Posterior vena cava (tissue), 2 donors: ENCODE measurements at places on chromosomes 2 and 18.

DNA sequence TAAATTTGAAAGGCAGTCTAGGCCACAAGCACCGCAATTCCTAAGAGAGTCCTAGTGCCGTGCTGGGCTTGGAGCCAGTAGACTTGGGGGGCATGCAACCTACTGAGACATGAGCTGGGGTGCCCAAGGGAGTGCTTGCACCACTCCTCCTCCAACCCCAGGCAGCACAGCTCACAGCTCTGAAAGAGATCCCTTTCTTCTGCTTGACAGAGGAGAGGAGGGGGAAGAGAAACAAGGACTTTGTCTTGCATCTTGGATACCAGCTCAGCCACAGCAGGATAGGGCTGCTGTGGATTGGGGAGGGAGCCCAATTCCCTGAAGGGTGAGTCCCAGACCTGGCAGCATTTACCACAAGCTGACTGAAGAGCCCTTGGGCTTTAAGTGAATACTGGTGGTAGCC is 134.6 kb downstream of the TMEM131 start:
- no peak for DNase-seq

DNA sequence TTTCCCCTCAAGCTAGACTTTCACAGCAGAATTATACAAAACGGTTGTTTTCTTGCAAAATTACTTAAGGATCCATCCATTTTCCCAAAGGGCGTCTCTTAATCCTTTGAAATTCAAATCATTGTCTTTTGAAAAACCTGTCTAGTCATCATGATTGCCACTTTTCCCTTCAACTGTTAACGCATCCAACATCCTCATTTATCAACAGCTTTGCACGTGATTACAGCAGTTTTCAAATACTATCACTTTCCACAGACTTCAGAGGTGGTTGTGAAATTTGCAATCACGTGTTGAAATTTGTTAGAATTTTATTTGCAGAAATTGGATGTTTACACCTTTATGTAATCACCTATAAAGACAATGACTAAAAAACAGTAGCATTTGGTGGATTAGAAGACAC is 304.4 kb upstream of the SLC39A10 start:
- DNase-seq, result no peak

DNA sequence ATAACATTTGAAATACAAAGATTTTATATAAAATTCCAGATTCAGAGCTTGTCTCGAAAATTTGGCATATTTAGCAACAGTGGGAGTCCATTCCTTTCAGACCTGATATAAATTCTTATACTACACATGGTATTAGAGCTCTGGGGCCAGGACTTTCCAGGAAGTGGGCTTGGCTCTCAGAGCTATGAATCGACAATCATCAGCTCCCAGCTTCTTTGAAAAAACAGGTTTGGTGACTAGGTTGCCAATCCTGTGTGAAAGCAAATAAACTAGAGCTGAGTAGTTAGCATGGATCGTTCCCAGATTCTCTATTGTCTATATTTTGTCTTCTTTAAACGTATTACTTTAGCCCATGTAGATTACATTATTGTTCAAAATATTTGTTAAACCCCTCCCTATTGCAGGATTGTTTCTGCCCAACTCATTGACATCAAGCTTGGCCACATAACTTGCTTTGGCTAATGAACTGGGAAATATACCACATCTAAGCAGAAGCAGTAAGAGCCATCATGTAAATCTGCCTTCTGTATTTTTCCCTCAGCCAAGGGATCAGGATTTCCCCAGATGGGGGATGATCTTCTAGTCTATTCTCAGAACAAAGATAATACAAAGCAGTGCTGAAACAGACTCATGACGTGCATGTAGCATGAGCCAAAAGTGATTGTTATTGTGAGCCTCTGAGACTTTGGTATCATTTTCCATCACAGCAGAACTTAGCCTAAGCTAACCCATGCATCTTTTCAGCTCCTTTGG is 105.4 kb downstream of the KCNH7 start:
- DNase-seq, result no peak

- DNase-seq, result no peak
Observed at GRCh38 chr2:21052044-21052443, 8.2 kb upstream of the APOB start.

DNA sequence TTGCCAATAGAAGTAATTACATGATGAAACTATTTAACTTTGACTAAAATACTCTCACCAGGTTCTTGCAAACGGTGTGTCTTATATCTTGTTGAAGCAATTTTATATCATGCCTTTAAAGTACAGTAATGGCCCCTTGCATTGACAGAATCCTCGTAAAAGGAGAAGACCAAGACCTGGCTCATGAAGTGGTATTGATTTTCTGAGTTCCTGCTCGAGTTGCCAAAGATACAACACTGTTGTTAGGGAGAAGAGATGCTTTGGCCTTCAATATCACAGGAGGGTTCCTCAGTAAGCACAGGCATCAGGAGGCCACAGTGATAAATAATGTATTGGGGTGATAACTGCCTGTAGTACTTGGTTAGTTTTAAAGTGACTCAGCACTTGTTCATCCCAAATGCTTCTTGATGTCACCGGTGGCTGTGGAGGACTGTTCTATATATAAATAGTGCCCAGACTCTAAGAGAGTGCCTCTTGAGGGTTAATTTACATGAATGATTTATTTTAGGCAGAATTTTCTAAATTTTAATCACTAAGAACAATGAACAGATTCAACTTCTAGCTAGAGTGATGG is 571.7 kb upstream of the FANCL start:
- DNase-seq, result no peak

DNA sequence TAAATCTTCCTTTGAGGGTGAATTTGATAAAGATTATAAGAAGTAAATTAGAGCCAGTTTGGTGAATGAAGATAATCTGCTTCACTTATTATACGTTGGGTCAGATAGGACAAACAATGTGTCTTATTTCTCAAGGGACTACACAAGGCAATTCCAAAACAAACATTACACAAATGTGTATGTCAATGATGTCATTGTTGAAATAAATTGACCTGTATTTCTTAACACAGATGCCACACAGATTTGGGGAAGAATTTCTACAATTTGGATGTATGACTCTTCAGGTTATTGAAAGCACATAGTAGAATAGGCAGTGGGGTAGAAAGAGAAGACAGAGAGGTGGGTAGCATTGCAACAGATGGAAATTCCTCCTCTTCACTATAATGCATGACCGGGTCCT is 6.9 kb upstream of the CRIM1 start:
- no peak for DNase-seq

DNA sequence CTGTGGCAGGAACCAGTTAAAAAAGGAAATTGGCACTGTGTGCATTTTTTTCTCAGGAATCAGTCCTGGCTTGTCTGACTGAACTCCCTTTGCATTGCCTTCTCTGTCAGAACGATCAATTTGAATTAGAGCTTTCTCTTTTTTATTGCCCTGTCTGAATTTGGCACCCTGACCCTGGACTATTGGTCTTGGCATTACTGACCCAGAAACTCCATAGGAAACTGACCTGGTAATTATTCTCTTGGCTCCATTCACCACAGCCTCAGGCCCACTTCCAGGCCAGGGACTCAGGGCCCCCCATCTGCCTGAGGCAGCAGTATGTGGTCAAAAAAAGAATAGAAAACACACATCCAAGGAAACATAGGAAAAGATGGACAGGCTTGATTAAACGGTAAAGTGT is 32.0 kb upstream of the CCDC88A start:
- no peak for DNase-seq

DNA sequence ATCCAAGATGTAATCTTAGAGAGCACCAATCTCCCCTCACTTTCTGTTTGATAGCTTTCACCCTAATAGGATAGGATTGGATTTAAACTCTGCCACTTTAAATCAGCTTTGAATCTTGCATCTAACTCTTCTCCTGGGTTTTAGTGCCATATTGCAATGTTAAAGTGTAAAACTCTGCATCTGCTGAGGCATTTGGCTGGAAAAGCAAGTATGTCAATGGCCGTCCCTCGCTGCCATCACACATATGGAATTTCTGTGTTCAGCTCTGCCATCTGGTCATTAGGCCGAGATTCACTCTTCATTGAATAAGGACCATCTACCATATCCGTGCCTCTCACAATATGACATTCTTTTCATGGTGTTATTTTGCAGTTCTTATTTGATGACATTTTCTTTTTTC is 728.1 kb upstream of the PIK3C3 start:
- DNase-seq, result no peak

- DNase-seq, result no peak
Observed at GRCh38 chr2:180146541-180146940, 139.4 kb upstream of the CWC22 start.

- no peak for DNase-seq
Observed at GRCh38 chr2:119914266-119914665, 98.6 kb upstream of the EPB41L5 start.

- no peak for DNase-seq
Observed at GRCh38 chr2:130798472-130799218, 38.1 kb upstream of the ARHGEF4 start.

GRCh38 chr2:47650001-47650535 is 132.9 kb upstream of the MSH6 start:
- no peak for DNase-seq

- DNase-seq, result no peak
Observed at GRCh38 chr18:60117321-60117720, 217.5 kb downstream of the PMAIP1 start.

- no peak for DNase-seq
Observed at GRCh38 chr2:77018219-77018618, 504.0 kb downstream of the LRRTM4 start.

GRCh38 chr2:216017365-216017764 is 4.0 kb upstream of the MREG start:
- DNase-seq, result no peak

DNA sequence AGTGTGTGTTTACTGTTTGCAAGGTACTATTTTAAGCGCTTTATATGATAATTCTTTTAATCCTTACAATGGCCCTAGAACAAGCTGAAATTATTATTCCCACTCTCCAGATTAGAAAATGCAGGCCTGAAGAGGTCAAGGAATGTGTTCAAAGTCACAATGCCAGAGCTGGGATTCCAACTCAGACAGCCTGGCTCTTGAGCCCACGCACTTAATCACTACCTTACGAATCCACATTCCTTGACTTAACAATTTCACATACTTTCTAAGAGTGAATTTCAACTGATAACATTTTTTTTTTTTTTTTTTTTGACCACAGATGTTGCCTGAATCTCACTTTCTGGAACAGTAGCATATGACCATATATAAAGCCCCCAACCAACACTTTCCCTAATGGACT is 400.3 kb downstream of the NCKAP5 start:
- no peak for DNase-seq

- DNase-seq, result no peak
Observed at GRCh38 chr2:62964050-62964449, 86.6 kb upstream of the OTX1 start.

GRCh38 chr2:143700865-143701264 is 571.6 kb downstream of the ARHGAP15 start:
- DNase-seq, result no peak

- no peak for DNase-seq
Observed at GRCh38 chr18:9120796-9121195, 15.8 kb upstream of the ANKRD12 start.

DNA sequence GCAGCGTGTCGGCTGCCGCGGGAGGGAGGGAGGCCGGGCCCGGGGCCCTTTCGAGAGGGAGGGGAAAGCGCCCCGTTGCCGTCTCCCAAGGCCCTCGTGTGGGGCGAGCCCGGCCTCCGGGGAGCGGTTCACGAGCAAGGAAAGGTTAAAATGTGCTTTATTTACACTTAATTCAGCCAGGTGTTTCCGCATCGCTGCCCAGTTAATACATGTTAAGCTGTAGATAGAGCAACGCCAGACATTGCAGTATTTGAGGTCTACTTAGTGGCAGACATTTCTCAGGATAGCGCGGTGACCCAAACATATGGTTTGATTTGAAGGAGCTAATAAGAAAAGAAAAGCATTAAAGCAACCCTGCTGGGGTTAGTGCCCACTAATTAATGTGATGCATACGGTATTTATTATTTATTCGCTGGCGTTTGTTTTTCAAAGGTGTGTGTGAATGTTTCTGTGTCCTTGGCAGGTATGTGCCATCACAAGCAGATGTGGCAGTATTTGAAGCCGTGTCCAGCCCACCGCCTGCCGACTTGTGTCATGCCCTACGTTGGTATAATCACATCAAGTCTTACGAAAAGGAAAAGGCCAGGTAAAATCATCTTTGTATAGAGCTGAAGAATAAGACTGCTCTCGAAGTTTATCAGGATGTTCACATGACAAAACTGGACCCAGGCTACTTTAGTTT is 571 bp downstream of the EEF1B2 start:
- DNase-seq, result peak; percentile 88

- no peak for DNase-seq
Observed at GRCh38 chr2:151902829-151903228, 74.6 kb upstream of the ARL5A start.

GRCh38 chr2:24026233-24026632 is 16.3 kb downstream of the MFSD2B start:
- DNase-seq, result no peak

DNA sequence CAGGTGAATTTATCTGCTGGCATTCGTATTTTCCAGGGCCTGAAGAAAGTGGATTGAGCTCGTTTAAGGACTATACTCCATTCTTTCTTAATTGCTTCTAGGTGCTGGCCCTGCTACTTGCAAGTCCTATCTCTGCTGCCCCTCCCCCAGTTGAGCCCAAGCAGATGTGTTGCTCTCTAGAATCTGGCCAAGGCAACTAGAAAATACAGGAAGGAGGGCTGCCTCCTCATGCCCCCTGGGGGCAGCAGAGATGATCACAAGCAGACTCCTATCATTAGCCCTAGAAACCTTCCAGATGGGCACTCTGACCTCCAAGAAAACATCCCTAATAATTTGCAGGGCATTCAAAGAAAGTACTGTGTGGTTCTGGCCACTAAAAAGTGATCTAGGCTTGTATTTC is 72.5 kb upstream of the CYP26B1 start:
- no peak for DNase-seq

GRCh38 chr2:128805237-128805636 is 486.6 kb upstream of the HS6ST1 start:
- no peak for DNase-seq

DNA sequence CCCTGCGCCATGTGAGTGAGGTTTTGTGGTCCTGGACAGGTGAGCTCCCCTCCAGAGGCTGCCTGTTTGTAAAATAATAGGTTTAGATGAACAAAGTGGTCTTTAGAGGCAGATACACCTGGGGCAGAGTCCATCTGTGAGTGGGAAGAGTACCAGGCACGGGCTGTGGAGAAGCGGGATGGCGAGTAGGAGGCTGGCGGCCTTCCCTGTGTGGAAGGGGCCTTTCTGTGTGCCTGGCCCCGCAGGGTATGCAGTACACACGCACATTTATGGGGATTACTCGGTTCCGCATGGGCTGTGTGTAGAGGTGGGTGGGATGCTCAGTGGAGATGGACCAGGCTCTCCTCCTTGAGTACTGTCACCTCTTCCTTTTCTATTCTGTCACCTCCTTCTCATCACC is 64.1 kb downstream of the AGAP1 start:
- peak; percentile 56 for DNase-seq

DNA sequence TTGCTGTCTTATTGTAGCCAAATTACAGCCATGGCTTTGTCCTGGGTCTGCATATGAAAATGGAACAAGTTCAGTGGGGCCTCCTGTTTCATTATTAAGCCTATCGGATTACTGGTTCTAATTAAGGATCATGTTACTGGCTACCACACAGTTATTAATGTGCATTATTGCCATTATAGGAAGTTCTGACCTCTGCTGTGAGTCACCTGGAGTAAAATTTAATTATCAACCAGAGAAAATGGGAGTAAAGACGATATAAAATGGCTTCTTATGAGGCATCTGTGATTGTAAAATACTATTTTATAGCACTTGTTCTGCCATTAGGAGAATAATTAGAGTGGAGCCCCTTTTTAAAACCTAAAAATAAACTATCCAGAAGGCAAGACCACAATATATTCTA is 143.3 kb upstream of the ITGB6 start:
- no peak for DNase-seq

GRCh38 chr2:175449616-175450015 is 268.1 kb upstream of the ATP5MC3 start:
- DNase-seq, result no peak
